ENCODE measurements at places on chromosomes 6 and 20.
A peak's percentile ranks its signal among the peaks of the same experiment; 100 is the strongest.

DNA sequence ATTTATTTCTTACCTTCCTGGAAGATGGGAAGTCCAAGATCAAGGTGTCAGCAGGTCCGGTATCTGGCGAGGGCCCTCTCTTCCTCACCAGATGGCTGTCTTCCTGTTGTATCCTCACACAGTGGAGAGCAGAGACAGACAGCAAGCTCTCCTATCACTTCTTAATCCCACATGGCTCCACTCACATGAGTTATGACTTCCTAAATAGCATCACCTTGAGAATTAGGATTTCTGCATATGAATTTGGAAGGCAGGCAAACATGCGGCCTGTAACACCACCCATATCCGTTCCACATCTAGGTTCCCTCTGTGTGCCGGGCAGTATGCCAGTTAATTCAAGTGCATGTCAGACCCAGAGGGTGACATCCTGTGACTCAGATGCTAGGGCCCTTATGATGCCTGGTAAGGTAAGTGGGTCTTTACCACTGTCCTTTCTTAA, 2.1 kb downstream of the RAET1E start:
- DNase-seq: peak; percentile 67

DNA sequence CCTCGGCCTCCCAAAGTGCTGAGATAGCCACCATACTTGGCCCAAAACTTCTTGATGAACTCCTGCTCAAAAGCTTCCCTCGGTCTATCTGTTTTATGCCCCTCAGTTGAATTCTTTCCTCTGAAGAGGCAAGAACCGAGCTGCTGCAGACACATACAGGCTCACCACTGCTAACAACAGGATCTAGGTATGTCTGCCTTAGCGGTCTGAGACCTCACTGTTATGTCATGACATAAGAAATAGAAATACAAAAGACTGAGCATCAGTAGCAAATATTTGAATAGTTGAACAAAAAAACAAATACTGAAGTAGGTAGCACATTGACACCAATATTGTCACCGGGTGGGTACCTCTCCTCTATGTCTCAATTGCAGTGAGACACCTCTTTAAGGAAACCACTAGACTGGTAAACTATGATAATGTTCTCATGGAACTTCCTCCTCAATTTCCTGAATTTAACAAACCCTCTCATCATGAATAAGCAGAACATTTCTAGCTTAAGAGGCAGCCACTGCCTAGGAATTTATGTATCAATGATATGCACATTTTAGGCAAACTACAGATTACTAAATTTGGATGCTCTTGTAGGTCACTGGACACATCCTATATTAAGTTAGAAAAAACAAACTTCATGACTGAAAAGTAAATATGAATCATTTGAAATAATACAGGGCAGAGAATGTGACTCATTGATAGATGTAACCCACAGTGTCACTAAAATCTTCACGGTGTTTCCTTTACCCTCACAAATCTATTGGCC, 9.4 kb upstream of the STXBP5 start:
- DNase-seq: no peak

DNA sequence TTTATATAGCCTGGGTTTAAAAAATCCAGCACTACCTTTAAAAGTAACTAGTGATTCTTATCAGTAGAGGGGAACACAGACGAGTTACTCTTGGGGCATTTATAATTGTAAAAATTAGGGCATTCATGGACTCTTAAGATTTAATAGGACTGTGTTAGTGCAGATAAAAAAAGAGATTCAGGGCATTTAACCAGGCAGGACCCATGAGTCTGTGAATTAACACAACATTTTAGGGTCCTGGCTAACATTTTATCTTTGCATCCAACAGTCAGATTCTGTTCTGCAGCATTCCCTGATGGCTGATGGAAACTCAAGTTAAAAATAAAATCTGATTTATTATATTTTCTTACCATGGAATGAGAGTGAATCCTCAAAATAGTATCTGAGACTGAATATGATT, 774.3 kb downstream of the PHF3 start:
- no peak for DNase-seq

DNA sequence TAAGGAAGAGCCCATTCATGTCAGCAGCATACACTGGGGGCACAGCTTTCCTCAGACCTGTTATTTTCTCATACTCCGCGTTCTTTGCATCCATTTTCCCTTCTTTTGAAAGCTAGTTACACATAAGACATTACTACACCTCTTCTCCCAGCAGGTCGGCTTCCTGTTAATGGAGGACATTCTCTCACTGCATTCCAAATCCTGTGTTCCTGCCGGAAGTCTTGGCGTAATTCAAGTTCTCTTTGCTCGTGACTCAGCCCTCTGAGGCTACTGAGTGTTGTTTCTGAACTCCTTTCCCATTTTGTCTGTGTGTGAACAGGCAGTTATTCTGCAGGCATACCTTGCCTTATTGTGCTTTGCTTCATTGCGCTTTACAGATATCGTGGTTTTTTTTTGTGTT, 97.5 kb upstream of the ZBTB24 start:
- DNase-seq: peak; percentile 7

DNA sequence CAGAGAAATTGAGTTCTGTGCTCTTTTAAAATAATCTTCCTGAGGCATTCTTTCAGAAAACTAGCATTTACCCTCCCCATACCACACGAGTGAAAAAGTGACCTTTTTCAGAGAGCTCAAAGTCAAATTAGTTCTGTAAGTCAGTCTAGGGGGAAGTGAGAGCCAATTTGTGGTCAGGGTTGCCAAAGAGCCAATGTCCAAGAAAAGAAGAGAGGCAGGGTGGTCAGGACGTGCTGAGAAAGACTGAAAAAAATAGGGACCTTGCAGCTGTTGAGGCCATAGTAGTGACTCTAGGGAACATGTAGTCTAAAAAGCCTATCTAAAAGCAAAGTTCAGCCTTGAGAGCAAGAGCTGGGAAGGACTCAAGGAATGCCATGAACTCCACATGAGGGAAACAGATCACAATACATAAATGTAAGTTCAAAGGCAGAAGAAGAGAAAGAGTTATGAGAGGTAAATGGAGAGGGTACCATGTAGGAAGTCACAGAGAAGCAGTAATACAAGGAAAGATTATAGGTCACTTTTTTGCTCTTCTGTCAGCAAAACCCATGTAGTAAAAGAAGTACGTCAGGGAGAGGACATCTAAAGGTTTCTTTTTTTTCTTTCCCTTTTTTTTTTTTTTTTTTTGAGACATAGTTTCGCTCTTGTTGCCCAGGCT, 565.1 kb upstream of the FLRT3 start:
- DNase-seq: no peak

GRCh38 chr6:102075539-102075938, 682.0 kb downstream of the GRIK2 start:
- no peak for DNase-seq

DNA sequence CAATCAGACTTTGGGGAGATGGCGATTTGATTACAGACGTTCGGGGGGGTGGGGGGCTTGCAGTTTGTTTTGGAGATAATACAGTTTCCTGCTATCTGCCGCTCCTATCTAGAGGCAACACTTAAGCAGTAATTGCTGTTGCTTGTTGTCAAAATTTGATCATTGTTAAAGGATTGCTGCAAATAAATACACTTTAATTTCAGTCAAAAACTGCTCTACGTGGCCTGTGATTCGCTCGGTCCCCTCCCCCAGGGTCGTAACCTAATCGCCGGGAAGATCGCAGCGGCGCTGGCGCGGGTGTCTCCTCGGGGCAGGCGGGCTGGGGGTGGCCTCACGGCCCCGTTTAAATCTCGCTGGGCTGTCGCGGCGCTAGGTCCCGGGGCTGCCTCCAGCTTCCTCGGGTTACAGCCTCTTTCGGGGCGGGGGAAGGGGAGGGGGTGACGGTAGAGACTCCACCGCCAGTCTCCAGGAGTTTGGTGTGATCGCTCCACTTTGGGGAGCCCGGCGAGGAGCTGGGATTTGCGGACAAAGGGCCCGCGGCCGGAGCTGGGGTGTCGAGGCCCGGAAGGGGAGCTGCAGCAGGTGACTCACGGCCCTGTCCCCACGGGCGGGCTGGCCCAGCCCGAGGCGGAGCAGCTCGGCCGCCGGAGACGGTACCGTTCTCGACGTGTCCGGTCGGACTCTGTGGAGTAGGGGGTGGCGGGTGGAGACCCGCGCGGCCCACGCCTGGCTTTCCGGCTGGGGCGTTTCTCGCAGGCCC, 4.2 kb downstream of the FOXC1 start:
- DNase-seq: no peak

DNA sequence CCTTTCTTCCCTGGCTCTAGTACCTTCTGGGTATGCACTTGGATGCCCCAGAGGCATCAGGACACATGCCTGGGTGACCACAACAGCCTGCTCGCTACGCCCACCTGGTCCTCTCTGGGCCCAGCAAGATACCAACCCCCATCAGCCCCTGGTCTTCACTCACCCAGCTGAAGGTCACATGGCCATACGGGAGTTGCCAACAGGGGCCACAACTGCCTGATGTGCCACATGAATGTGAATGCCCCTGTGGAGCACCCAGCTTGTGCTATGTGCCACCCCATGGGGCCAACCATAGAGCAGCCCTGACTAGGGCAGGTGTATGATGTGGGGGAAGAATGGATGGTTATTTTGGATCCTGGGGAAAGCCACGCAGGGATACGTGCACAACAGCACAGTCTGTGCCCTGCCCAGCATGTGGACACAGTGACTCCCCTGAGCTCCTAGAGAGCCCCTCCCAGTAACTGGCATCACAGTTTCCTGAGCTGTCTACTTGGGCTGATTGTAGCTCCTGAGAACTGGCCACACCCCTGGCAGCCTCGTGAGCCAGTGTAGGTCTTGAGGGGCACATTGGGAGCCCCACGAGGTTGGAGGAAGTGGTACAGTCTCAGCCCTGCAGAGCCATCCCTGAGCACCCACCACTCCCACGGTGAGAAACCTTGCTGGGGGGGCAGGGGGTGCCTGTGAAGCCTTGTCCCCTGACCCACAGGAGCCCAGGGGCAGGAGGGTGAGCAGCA, 10.5 kb upstream of the PCMTD2 start:
- no peak for DNase-seq

GRCh38 chr6:9295644-9296043, 860.3 kb upstream of the SLC35B3 start:
- DNase-seq: no peak

GRCh38 chr6:164018133-164018532, 603.6 kb downstream of the QKI start:
- no peak for DNase-seq

DNA sequence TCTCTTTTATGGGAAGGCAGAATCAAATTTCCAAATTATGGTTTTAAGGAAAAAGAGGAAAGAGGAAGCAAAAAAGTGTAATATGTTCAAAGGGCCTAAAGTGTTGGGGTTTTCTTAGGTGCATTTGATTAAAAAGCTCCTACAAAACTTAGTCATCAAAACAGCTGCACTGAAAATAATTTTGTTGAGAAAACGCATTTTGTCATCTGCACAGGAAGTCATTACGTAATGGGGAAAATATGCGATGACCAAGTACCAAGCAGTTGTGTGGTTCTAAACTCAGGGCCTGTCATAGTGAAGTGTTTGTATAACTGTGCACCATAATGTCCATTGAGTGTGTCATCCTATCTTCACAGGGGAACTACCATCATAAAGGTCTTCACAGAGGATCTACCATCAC, 15.6 kb downstream of the HAO1 start:
- no peak for DNase-seq

DNA sequence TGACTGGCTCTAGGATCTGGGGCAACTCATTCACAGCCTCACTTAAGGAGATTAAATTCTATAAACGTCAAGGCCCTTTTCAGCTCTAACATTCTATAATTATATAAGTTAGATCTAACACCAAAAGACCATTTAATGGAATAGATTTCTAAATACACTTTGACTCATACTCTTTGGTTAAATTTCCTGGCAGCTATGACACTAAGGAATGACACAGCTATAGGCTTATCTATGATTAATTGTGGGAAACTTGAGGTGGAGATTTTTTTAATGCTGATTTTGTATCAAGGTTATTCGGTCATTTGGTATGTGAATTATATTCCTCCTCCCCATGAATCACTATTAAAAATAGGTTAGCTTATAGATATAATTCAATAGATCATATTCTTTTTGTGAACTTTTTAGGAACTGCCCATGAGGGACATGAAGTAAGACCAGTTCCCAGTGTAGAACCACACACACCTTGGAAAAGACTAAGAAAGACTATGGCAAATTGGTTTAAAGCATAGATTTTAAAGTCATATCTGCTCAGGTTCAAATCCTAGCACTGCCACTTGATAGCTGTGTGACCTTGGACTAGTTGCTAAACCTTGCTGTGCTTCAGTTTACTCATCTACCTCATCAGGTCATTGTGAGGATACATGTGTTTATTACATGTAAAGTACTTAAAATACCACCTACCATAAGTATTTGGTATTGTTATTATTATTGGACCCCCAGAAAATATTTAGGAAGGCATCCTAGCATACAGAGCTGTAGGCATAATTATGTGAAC, 116.0 kb downstream of the CRYBG1 start:
- no peak for DNase-seq

- peak; percentile 43 for DNase-seq
Observed at GRCh38 chr6:7617801-7618764, 28.1 kb downstream of the SNRNP48 start.

- DNase-seq: peak; percentile 75
Observed at GRCh38 chr20:23641936-23642751, 4.4 kb upstream of the CST3 start.

GRCh38 chr6:98047164-98047563, 764.1 kb upstream of the MMS22L start:
- no peak for DNase-seq

- no peak for DNase-seq
Observed at GRCh38 chr6:3627956-3628835, 123.3 kb downstream of the PXDC1 start.

GRCh38 chr20:50129662-50130355, 16.9 kb upstream of the UBE2V1 start:
- no peak for DNase-seq

GRCh38 chr20:34030456-34030855, 36.7 kb downstream of the RALY start:
- DNase-seq: no peak

GRCh38 chr20:36541227-36541767, at the start of gene MYL9:
Gene MYL9 (plus strand): TSS chr20:36541519. CDS start chr20:36544885, 3,366 bp downstream.
- peak; percentile 54 for DNase-seq

DNA sequence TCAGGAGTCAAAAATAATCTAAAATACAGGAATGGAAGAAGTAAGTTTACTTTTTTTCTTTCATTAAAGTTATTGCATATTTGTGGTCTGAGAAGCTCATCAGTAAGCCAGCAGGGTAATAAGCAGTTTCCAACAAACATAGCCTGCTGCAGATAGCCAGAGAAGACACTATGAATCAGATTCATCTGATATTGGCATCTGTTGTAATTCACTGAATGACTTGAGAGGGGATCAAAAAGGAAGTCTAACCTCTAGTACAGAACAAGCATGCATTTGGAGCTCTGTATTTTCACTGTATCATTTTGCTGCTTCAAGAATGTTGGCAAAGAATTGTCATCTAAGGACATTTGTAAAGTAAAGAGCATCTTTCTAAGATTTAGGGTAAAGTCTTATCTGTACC, 53.8 kb upstream of the UFL1 start:
- DNase-seq: no peak
